ENCODE measurements at places on chromosomes 2 and 18.
A peak's percentile ranks its signal among the peaks of the same experiment; 100 is the strongest.

GRCh38 chr18:75727456-75727855 is 300.0 kb upstream of the SMIM21 start:
- DNase-seq, result peak; percentile 61

GRCh38 chr2:237149425-237149824 is 63.7 kb downstream of the COPS8 start:
- DNase-seq, result no peak

GRCh38 chr2:56565143-56565542 is 381.4 kb downstream of the CCDC85A start:
- DNase-seq, result no peak

- no peak for DNase-seq
These were observed 216.5 kb downstream of the DYSF start for GRCh38 chr2:71669628-71670429.
